ENCODE measurements at places on chromosomes 1 and 21.

GRCh38 chr1:42424201-42424600 lies 31.6 kb downstream of the ZMYND12 start:
- H3K36me3 ChIP-seq: no peaks in the 10 kb centered on the region
- no peaks in the 10 kb centered on the region for H3K4me1 ChIP-seq
- H3K4me3 ChIP-seq: no peak overlapping the region
- DNase-seq: no peak
- H3K27me3 ChIP-seq: peaks cover 3% of the 10 kb centered on the region
- H3K27ac ChIP-seq: no peak overlapping the region

DNA sequence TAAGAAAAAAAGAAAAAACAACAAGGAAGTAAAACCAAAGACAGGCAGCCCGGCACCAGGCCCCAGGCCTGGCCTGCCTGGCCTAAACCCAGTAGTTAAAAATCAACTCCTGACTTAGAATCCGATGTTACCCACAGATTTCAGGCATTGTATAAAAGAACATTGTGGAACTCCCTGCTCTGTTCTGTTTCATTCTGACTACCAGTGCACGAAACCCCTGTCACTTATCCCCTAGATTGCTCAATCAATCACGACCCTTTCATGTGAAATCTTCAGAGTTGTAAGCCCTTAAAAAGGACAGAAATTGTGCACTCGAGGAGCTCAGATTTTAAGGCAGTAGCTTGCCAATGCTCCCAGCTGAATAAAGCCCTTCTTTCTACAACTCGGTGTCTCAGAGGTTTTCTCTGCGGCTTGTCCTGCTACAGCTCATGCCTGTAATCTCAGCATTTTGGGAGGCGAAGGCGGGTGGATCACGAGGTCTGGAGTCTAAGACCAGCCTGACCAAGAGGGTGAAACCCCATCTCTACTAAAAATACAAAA lies 15.6 kb upstream of the MYOCOS start:
- no peaks in the 10 kb centered on the region for H3K4me1 ChIP-seq
- DNase-seq: no peak
- no peak overlapping the region for H3K4me3 ChIP-seq
- no peak overlapping the region for H3K27ac ChIP-seq
- no peaks in the 10 kb centered on the region for H3K36me3 ChIP-seq

DNA sequence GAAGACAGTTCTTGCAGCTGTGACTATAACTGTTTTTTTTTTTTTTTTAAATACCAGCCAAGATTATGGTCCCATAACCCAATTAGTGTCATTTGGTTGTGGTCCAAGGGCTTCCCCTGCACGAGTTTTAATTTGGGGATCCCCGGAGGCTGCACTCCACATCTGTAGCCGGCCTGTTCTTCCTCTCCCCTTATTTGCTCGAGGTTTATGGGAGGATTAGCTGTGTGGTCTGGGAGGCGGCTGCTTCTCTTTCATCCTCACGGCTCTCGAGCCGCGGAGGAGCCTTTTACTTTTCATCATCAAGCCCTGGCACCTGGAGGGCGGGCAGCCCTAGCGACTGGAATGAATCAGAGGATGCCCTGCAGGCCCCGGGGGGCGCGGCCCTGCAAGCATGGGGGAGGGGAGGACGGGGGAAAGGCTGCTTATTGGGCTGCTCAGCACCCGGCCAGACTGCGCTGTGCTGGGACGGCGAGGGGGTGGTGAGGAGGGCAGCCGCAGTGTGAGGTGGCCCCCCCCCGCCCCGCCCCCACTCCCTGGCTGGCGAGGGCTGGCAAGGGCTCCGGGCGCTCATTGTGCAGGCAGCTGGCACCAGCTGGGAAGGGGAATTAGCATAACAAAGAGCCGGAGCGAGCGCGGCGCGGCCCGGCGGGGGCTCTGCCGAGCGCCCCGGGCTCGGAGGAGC lies 18.5 kb downstream of the SERTAD4 start:
- no peak for DNase-seq
- H3K4me1 ChIP-seq: peaks cover 2% of the 10 kb centered on the region
- no peaks in the 10 kb centered on the region for H3K36me3 ChIP-seq
- peaks cover 73% of the 10 kb centered on the region for H3K27me3 ChIP-seq
- H3K4me3 ChIP-seq: peak overlapping the region; percentile 37

DNA sequence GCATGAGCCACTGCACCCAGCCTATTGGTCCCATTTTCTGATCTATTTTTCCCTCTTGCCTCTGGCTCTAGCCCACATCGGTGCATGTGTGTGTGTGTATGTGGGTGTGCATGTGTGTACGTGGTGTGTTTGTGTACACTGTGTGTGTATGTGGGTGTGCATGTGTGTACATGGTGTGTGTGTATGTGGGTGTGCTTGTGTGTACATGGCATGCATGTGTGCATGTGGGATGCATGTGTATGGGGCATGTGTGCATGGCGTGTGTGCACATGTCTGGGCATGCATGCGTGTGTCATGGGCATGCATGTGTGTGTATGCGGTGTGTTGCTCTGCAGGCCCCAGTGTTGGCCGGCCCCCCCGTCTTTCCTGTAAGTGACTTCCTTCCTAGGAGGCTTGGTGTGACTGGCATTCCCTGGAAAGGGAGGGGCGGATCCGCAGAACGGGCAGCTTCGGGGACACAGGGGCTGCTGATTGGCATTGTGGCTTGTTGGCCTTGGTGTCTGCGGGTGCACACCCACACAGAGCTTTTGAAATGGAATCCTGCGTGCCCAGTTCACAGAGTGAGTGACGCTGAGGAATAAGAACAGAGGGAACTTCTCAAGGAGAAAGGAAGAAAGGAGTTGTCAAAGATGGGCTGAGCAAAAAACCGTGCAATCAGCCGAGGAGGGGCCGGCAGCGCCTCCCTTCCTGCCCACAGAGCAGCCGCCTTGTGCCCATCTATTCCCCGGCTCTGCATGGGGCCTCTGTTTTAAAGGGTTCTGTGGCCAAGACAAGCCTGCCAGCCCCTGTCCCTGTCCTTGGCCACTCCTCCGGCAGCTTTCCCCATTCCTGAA lies 8.0 kb downstream of the PDXK start:
- peak overlapping the region; percentile 71 for H3K27ac ChIP-seq
- H3K4me3 ChIP-seq: peak overlapping the region; percentile 81

GRCh38 chr1:114926607-114927006 lies 71.9 kb downstream of the SYCP1 start:
- H3K27me3 ChIP-seq: no peaks in the 10 kb centered on the region
- no peak overlapping the region for H3K4me3 ChIP-seq
- no peaks in the 10 kb centered on the region for H3K36me3 ChIP-seq
- H3K4me1 ChIP-seq: peaks cover 4% of the 10 kb centered on the region

GRCh38 chr1:51908499-51908898 lies 30.0 kb upstream of the NRDC start:
- no peak overlapping the region for H3K4me3 ChIP-seq
- DNase-seq: no peak
- no peaks in the 10 kb centered on the region for H3K36me3 ChIP-seq
- H3K27me3 ChIP-seq: peaks cover 8% of the 10 kb centered on the region
- no peaks in the 10 kb centered on the region for H3K4me1 ChIP-seq
- no peak overlapping the region for H3K27ac ChIP-seq

DNA sequence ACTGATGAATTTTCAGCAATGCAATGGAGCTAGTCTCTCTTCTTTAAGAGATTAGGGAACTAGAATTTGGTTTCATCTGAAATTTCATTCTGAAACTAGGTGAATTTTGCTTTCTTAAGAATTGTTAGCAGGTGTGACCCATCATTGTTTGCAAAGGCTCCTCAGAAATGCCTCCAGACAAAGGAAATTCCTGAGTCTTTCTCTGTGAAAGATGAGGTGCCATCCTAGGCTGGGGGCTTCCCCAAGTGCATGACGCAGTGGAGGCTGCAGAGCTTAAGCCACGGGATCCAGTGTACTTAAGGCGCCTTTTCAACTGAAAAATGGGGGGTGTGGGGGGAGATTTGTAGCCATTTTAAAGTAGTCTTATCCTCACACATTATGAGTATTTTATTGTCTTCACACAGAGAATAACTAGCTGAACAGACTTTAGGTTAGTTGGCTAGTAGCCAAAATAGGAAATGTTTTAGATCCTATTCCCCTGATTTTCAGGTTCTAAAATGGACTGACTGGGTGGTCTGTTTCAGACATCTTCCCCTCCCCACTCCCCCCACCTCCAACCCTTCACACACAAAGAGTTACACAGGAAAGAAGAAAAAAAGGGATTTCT lies 202.0 kb downstream of the NFIA start:
- H3K27me3 ChIP-seq: no peaks in the 10 kb centered on the region
- H3K36me3 ChIP-seq: no peaks in the 10 kb centered on the region
- DNase-seq: no peak
- H3K4me3 ChIP-seq: no peak overlapping the region

DNA sequence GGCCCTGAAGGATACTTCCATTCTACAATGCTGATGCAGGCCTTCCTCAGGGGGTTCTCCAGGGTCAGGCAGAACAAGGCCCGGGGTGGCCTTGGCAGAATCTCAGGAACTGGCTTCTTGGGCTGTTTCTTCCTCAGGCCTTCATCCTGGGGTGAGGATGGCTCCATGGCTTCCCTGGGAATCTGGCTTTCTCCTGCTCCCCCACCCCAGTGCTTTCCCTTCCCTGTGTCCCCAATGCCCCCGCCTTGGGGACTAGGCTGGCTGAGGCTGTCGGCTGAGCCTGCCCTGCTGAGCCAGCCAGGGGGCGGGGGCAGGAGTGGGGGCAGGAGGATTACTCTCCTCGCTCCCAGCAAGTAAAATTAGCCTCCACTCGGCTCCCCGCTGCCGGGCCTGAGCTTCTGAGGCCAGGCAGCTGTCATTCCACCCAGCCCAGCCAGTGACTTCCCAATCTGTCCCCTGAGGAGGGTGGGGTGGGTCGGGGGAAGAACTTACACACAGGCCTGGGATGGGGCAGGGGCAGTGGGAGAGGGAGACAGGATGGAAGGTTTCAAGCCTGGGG lies at the start of gene CACNA1S:
Gene CACNA1S (minus strand): TSS at position 254 of the 559 bp plus-strand sequence. CDS start 87 bp downstream, at position 167.
- no peak within 1 kb of the TSS for H3K27ac ChIP-seq
- H3K27me3 ChIP-seq: peaks cover 35% of the 10 kb centered on the region
- DNase-seq: no peak
- H3K4me1 ChIP-seq: peaks cover 2% of the 10 kb centered on the region

DNA sequence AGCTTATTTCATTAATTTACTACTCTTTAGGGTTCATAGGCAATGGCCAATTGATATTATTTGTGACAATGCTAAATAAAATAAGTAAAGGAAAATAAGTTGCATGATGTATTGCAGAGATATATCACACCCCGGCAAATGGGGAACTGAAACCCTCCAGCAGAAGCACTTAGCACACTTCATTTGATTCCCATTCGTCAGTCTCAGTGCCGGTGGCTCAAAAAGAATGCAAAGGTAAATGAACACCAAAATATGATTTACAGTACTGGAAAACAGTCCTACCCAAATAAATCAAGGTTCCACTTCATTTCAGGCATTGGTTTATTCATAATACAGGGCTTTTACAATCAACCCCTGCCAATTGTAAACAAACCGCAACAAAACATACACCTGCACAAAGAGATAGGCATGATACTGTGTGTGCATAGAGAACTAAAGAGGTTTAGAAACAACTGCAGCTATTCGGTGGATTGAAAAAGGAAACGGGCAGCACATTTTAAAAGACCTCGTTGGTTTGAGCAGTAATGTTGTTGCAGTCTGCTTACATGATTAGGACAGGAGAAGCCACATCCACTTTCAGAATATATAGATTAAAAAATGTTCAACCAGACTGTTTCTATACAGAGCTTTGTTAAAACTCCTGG lies 1019.2 kb downstream of the TTLL7 start:
- peaks cover 6% of the 10 kb centered on the region for H3K4me1 ChIP-seq
- peaks cover 10% of the 10 kb centered on the region for H3K27me3 ChIP-seq
- DNase-seq: no peak
- peak overlapping the region; percentile 13 for H3K4me3 ChIP-seq
- H3K36me3 ChIP-seq: no peaks in the 10 kb centered on the region
- H3K27ac ChIP-seq: peak overlapping the region; percentile 36

GRCh38 chr1:232613752-232614381 lies 16.1 kb downstream of the SIPA1L2 start:
- no peak for DNase-seq
- no peak overlapping the region for H3K4me3 ChIP-seq
- H3K27me3 ChIP-seq: peaks cover 9% of the 10 kb centered on the region
- no peaks in the 10 kb centered on the region for H3K36me3 ChIP-seq

GRCh38 chr1:204853436-204853835 lies 17.2 kb upstream of the NFASC start:
- no peak overlapping the region for H3K4me3 ChIP-seq
- H3K27me3 ChIP-seq: peaks cover 3% of the 10 kb centered on the region
- no peak for DNase-seq
- H3K4me1 ChIP-seq: no peaks in the 10 kb centered on the region
- H3K27ac ChIP-seq: no peak overlapping the region
- no peaks in the 10 kb centered on the region for H3K36me3 ChIP-seq

GRCh38 chr1:94071391-94071790 lies 49.6 kb downstream of the ABCA4 start:
- no peak overlapping the region for H3K4me3 ChIP-seq
- H3K36me3 ChIP-seq: no peaks in the 10 kb centered on the region
- no peak overlapping the region for H3K27ac ChIP-seq
- H3K27me3 ChIP-seq: peaks cover 13% of the 10 kb centered on the region
- DNase-seq: no peak
- H3K4me1 ChIP-seq: peaks cover 7% of the 10 kb centered on the region

GRCh38 chr1:89295187-89295586 lies 22.5 kb upstream of the GBP5 start:
- peak overlapping the region; percentile 55 for H3K4me3 ChIP-seq
- peaks cover 48% of the 10 kb centered on the region for H3K4me1 ChIP-seq
- H3K27me3 ChIP-seq: peaks cover 6% of the 10 kb centered on the region
- DNase-seq: peak; percentile 64

GRCh38 chr1:162026881-162027280 lies 3.2 kb upstream of the OLFML2B start:
- H3K4me3 ChIP-seq: no peak overlapping the region
- no peak overlapping the region for H3K27ac ChIP-seq
- peaks cover 9% of the 10 kb centered on the region for H3K4me1 ChIP-seq
- DNase-seq: no peak

DNA sequence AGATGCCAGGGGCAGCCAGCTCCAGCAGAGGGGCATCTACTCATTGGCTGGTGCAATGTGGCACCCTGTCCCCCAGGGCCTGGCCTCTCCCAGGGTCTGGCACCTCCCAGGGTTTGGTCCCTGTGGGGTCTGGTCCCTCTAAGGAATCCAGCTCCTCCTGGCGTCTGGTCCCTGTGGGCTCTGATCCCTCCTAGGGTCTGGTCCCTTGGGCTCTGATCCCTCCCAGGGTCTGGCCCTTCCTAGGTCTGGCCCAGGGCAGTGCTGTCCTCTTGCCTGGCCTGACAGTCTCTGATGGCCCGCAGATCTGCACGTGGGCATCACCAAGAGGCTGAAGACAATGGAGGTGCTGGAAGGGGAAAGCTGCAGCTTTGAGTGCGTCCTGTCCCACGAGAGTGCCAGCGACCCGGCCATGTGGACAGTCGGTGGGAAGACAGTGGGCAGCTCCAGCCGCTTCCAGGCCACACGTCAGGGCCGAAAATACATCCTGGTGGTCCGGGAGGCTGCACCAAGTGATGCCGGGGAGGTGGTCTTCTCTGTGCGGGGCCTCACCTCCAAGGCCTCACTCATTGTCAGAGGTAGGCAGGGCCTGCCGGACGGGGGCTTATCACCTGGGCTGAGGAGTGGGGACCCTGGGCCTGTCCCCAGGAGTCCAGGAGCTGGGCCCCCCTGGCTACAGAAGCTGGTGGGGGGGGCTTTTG lies 73.9 kb downstream of the OBSCN start:
- H3K4me1 ChIP-seq: no peaks in the 10 kb centered on the region
- H3K27ac ChIP-seq: no peak overlapping the region
- no peaks in the 10 kb centered on the region for H3K36me3 ChIP-seq
- no peak for DNase-seq
